Subcutaneous preadipocyte (primary cell): ENCODE measurements at places on chromosomes 2 and 18. TPM values are rescaled to one million over a fixed set of nuclear protein-coding genes. Genes with fewer than 3 reads are reported as not detected.

GKN1 gene
- not detected in 2 replicates for total RNA-seq

LYG2 gene
- not detected in 2 replicates for total RNA-seq

SPRED2 gene
- total RNA-seq, result 15.4 and 30.5 TPM in 2 replicates

MPP4 gene
- total RNA-seq, result 2.6 and 5.3 TPM in 2 replicates

ABCG5 gene
- not detected in 2 replicates for total RNA-seq

RNF152 gene
- total RNA-seq, result 0.37 and 1.2 TPM in 2 replicates

GDF7 gene
- total RNA-seq, result under 0.01 TPM in 2 replicates

ACAA2 gene
- 42.4 and 55.1 TPM in 2 replicates for total RNA-seq

AGXT gene
- not detected in 2 replicates for total RNA-seq

PEX13 gene
- 15.4 and 22.9 TPM in 2 replicates for total RNA-seq

ZNF236 gene
- 10.3 and 14.7 TPM in 2 replicates for total RNA-seq

CROCC2 gene
- 0.20 and 0.37 TPM in 2 replicates for total RNA-seq

RBMS1 gene
- total RNA-seq, result 116 and 136 TPM in 2 replicates

MEIS1 gene
- 15.8 and 17.6 TPM in 2 replicates for total RNA-seq

ANKAR gene
- total RNA-seq, result 7.4 and 9.9 TPM in 2 replicates

SERPINB13 gene
- total RNA-seq, result not detected in 2 replicates

DNAH7 gene
- total RNA-seq, result 0.39 and 0.73 TPM in 2 replicates

GPR45 gene
- not detected in 2 replicates for total RNA-seq

KANSL1L gene
- total RNA-seq, result 11.4 and 12.3 TPM in 2 replicates
